ENCODE measurements at places on chromosomes 1 and 21.

DNA sequence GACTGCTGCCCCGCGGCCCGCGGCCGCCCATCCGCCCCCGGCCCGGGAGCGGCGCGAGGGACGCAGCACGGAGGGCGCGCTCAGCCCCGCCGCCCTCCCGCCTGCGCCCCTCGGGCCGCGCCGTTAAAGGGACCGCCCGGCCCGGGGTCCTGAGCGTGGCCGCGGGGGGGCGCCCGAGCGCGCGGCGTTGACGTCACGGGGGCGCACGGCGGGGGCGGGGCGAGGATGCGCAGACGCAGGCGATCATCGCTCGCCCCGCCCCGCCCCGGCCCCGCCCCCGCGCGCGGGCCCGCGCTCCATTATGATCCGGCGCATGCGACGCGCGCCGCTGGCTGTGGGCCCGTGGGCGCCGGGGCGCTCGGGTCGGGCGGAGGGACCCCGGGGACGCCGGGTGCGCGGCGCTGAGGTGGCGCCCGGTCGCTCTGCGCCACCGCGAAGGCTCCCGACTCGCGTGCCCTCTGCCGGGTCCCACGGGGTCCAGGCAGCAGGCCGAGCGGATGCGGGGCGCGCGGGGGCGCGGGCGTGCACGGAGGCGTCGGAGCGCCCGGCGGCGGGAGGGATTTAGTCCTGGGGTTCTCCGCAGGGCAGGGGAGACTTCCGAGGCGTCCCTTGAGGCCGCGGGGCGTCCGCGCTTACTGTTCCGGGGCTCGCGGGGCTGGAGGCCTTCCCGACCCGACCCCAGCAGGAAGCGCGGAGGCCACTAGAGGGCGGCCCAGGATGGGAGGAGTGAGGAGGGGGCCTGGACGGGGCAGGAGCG is at the start of gene DVL1:
Gene DVL1, minus strand, starts transcription at position 163 of the 757 bp plus-strand sequence. CDS start 353 bp downstream, outside the sequence.
- peak; percentile 95 for DNase-seq

GRCh38 chr1:41562328-41562727 is 77.8 kb upstream of the EDN2 start:
- no peak for DNase-seq

- DNase-seq: no peak
Observed at GRCh38 chr1:237187842-237188241, 145.9 kb downstream of the RYR2 start.

DNA sequence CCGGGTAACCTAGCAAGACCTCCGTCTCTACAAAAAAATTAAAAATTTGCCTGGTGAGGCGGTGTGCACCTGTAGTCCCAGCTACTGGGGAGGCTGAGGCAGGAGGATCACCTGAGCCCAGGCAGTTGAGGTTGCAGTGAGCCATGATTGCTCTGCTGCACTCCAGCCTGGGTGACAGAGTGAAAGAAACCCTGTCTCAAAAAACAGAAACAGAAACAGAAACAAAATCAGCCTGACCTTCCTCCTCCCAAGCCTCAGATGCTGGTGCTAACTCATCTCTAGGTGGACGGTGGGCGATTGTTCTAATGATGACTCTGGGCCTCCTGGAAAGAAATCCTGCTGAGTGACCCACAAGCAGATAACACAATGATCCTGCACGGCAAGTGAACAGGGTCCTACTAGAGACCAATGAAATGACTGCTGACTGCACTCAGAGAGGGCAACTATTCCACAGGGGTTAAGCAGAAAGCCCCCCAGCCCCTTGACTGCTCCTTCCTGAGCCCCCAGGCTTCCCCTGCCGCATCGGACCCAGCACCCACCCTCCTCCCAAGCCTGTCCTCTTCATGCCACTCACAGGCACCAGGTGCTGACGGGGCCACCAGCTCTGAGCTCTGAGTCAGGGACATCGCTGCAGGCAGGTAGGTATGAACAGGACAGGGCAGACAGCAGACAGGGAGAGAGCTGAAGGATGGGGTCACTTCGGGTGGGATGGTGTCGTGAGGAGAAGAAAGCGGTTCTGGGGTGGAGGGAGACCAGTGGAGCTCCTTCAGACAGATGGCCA is 27.8 kb upstream of the LRRC38 start:
- DNase-seq: no peak

DNA sequence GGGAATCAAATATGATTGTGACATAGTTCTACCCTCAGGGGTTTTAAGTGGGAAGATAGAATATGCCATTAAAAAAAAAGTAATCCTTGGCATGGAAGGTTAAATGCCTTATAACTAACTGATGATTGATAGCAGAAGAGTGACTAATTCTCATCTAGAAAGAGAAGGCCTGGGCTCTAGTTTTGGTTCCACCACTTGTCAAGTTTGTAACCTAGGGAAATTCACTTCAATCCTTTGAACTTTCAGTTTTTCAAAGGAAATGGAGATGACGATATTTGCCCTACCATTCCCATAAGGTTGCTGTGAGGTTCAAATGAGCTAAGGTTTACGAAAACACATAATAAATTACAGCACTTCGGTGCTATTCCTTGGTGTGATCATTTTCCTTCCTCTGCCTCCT is 88.5 kb downstream of the GPR88 start:
- DNase-seq: no peak

DNA sequence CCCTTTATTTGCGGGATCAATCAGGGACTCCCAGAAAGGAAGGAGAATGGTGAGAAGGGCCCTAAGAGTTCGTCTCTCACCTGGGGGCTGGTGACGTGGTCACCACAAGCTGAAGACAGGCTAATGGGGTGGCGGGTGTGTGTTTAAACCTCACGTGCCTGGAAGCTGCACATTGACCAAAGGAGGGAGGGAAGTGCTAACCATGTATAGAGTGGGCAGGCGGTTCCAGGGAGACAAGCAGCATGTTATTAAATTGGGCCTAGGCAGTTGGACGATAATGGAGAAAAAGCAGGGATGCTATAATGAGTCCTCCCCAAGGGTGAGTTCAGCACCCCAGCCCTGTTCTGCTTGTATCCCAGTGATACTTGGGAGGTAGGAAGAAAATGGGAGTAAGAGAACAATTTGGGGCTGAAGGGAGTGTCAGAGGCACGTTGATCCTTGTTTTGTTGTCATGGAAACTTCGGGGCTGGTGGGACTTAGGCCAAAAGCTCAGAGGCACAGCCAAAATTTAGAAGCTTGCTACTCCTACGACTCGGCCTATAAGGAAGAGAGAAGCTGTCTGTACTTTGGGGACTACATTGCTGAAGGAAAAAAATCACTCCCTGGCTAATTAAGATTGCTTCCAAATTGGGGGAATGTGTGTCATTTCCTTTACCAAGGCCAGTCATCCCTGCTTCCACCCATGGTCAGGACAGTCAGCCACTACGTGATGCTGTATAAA is 33.2 kb upstream of the EPHA8 start:
- DNase-seq: no peak

DNA sequence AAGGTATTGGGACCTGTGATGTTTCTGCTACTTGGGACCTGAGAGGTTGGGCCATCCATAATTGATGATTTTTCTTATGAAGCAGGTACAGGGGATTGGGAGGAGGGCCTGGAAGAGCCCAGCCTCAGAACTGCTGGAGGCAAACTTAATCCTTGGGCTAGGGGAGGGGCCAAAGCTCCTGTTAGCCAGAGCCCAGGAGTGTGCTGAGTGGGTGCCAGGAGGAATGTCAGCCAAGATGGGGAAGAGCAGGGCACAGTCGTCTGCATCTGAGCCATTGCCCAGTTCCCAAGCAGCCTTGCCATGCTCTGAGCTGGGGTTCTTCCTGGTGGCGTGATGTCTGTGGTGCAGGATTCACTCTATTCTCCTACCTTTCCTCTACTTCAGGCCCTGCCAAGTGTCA is 5.8 kb downstream of the MAPKAPK2 start:
- no peak for DNase-seq
